ENCODE measurements at places on chromosomes 1 and 21. TPM values are rescaled to one million over a fixed set of nuclear protein-coding genes. Genes with fewer than 3 reads are reported as not detected.

The OR10J1 gene
- total RNA-seq, result not detected

The DNAI4 gene
- 3.4 TPM for total RNA-seq

The C1orf185 gene
- total RNA-seq, result not detected

- no peak overlapping the region for H3K4me3 ChIP-seq
- H3K36me3 ChIP-seq, result peaks cover 12% of the 10 kb centered on the region
- H3K27me3 ChIP-seq, result no peaks in the 10 kb centered on the region
- peaks cover 28% of the 10 kb centered on the region for H3K4me1 ChIP-seq
- no peak overlapping the region for H3K27ac ChIP-seq
- DNase-seq, result no peak
Observed at GRCh38 chr1:89527256-89527655, 2.6 kb downstream of the LRRC8B start.

GRCh38 chr1:48738356-48738755 is 38.3 kb downstream of the BEND5 start:
- H3K27me3 ChIP-seq, result no peaks in the 10 kb centered on the region
- no peak for DNase-seq
- no peak overlapping the region for H3K4me3 ChIP-seq
- H3K36me3 ChIP-seq, result peaks cover 59% of the 10 kb centered on the region

- H3K36me3 ChIP-seq, result peaks cover 26% of the 10 kb centered on the region
- no peak overlapping the region for H3K4me3 ChIP-seq
- H3K4me1 ChIP-seq, result peaks cover 6% of the 10 kb centered on the region
- no peaks in the 10 kb centered on the region for H3K27me3 ChIP-seq
- DNase-seq, result no peak
Observed at GRCh38 chr1:54861070-54861761, 25.8 kb downstream of the DHCR24 start.

The C4BPA gene
- not detected for total RNA-seq

- H3K4me1 ChIP-seq, result no peaks in the 10 kb centered on the region
- H3K4me3 ChIP-seq, result no peak overlapping the region
- no peak for DNase-seq
- H3K27ac ChIP-seq, result no peak overlapping the region
Observed at GRCh38 chr1:176853503-176853902, 311.0 kb downstream of the ASTN1 start.

The KRTAP13-2 gene
- not detected for total RNA-seq

The GBP5 gene
- 22.8 TPM for total RNA-seq

- H3K36me3 ChIP-seq, result no peaks in the 10 kb centered on the region
- peaks cover 6% of the 10 kb centered on the region for H3K4me1 ChIP-seq
- no peak overlapping the region for H3K4me3 ChIP-seq
- no peak for DNase-seq
- H3K27me3 ChIP-seq, result peaks cover 5% of the 10 kb centered on the region
Observed at GRCh38 chr1:1161683-1162079, 12.0 kb upstream of the TTLL10 start.

DNA sequence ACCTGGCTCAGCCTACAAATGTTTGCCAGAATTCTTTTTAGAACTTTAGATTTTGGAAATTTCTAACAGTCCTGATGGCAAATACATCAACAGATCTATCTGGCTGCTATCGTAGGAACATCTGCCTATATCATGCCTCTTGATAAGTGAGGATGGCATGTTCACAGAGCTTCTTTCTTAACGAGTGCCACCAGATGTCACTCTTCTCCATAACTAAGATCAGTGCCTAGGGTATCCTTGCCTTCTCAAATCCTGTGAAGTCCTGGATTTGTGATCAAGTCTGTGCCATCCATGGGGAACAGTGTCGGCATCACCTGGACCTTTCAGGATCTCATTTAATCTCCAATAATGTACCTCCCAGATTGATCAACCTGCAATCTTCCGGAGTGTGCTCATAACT is 36.5 kb upstream of the CD5L start:
- H3K4me3 ChIP-seq, result no peak overlapping the region
- H3K27ac ChIP-seq, result no peak overlapping the region
- no peaks in the 10 kb centered on the region for H3K27me3 ChIP-seq
- no peak for DNase-seq
- no peaks in the 10 kb centered on the region for H3K36me3 ChIP-seq

- H3K27ac ChIP-seq, result no peak overlapping the region
- no peak for DNase-seq
- no peak overlapping the region for H3K4me3 ChIP-seq
- no peaks in the 10 kb centered on the region for H3K4me1 ChIP-seq
Observed at GRCh38 chr1:100292711-100293110, 26.7 kb downstream of the RTCA start.

The LCE2D gene
- not detected for total RNA-seq

The KCNJ15 gene
- not detected for total RNA-seq

- H3K27me3 ChIP-seq, result peaks cover 16% of the 10 kb centered on the region
- H3K36me3 ChIP-seq, result no peaks in the 10 kb centered on the region
- H3K27ac ChIP-seq, result no peak overlapping the region
- no peaks in the 10 kb centered on the region for H3K4me1 ChIP-seq
Observed at GRCh38 chr1:152086760-152087159, 2.1 kb downstream of the TCHHL1 start.

Data from activated B cell treated with CpG ODN at 0.5 μM for 24 hours (primary cell).